NCI-H1417 treated with DMSO at 0.1 percent for 48 hours (cell line): ENCODE measurements at places on chromosomes 5 and 9.

GRCh38 chr5:145316282-145316681 is 518.9 kb downstream of the PRELID2 start:
- no peak for DNase-seq

GRCh38 chr5:58046371-58046770 is 413.5 kb downstream of the PLK2 start:
- no peak for DNase-seq

DNA sequence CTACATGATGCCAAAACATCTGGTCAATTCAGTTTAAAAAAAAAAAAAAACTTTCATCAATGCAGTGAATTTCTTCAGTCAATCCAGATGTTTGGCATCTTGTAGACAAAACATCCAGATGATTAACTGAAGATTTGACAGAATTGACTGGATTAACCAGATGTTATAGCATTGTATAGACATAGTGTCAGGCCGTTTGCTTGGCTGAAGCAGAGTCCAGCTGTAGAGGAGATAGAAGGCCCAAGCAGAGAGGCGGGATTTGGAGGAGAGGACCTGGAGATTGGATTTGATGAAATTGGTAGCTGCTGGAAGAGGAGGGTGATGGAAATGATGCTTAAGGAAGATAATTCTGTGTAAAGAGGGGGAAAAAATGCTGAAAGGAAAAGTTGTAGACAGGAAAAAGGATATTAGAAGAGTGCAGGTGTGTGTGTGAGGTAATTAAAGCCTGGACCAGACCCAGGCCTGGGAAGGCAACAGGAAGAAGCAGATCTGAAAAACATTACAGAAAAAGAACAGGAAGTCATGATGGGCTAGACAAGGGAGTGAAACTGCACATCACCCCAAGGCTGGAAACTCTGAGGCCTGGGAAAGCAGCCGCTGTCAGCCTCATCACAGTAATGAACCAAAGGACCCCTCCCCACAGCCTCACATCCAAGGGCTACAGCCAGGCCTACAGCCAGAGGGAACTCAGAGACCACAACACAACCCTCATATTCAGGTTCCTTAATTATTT is 258.3 kb downstream of the CWC27 start:
- DNase-seq: no peak

GRCh38 chr9:99403371-99403770 is 181.3 kb downstream of the SEC61B start:
- DNase-seq: no peak
